ENCODE measurements at places on chromosomes 3 and 15.
A peak's percentile ranks its signal among the peaks of the same experiment; 100 is the strongest.

GRCh38 chr3:175193815-175194518, 334.8 kb downstream of the NAALADL2 start:
- peak; percentile 21 for DNase-seq

DNA sequence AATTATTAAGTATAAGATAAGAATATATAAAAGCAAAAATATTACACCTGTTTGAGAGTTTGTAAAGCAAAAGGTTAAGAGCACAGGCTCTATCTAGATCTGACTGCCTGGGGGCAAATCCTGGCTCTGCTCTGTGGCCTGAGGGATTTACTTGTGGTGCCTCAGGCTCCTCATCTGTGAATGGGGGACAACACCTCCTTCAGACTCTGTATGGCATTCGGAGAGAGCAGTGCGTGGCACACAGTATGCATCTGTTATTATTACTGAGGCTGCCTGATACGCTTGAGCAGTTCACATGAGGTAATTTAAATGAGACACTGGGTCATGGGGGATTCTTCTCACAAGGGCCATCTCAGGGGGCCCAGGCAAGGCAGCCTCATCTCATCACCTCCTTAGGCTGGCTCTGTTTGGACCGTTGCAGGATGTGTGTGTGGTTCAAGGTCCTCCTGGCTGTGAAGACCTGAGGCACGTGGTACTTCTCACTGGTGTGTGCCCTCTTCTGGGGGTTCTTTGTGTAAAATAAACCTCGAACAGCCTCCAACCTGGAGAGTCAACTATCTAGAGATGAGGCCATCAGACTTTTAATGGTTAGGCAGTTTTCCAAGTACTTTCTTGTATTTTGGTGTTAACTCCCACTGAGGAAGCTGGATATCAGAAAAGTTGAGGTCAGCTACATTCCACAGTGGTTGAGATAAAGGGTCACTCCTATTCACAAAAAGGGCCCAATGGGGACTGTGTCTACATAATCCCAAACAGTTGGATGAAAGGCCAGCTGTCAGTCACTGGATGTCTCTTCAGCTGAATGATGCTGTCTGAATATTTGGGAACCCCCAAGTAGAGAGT, 9.0 kb downstream of the GNB5 start:
- DNase-seq, result peak; percentile 20

DNA sequence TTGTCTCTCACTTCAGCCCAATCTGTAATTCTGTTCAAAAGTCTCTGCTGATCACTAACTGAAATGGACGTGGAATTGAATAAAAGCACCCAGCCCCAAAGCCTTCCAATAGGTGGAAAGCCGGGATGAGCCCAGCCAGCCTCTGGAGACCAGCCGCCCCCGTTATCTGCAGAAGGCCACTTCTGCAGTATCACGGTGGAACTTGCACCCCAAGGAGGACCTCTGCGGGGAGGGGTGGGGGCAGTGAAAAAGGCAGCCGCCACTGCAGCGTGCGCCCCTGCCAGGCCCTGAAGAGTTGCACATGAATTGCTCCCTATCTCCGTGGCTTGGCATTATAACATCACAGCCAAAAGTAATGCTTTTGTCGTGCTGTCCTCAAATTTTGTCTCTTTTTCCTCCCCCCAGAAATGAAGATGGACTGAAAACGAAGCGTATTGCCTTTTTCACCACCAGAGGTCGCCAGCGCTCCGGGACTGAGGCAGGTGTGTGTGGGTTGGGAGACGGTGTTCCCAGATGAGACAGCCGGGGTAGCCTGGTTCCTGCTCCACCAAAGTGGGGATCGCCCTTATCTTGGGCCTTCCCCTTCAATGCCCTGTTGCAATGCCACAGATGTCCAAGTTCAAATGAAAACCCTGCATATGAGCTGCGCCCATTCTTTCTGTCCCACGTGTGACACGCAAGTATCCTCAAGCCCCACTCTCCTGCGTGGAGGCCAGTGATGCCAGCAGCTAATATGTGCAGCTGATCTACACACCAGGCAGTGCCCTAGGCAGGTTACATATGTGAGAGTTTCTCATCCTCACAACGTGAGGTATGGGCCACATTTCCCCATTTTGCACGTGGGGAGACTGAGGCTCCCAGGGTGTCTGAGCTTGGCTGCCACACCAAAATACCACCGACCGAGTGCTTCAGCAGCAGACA, 96.0 kb downstream of the LRRK1 start:
- peak; percentile 81 for DNase-seq

DNA sequence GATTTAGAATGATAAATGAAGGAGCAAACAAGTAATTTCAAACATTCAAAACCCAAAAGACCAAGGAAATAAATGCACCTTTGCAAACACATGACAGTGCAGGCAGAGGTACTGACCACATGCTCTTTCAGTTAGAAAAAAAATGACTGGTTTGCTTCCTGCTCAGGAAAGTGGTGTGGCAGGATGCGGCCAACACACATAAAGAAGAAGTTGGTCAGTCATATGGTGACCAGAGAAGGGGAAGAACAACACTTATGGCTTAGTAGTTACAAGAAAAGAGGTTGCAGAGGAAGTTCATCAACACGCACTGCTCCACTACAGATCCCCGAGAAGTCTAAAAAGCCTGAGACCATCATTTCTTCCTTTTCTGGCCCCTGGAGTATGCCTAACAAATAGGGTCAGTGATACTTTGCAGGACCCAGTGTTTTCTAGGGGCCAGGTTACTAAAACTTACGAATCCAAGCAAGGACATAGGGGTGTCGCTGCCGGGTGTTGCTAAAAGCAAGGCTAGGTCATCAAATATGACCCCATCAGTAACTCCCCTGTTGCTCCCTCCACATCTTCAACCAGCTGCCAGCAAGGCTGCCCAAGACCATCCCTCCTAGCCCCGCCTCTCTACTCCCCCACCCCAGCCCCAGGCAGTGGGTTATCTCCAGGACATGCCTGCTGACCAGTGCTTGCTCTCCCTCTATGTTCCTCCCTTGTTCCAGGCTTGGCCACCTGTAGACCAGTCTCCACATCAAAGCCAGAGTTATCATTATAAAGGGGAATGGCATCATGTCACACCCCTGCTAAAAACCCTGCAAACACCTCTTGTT, 11.2 kb downstream of the ATP8B4 start:
- peak; percentile 60 for DNase-seq

DNA sequence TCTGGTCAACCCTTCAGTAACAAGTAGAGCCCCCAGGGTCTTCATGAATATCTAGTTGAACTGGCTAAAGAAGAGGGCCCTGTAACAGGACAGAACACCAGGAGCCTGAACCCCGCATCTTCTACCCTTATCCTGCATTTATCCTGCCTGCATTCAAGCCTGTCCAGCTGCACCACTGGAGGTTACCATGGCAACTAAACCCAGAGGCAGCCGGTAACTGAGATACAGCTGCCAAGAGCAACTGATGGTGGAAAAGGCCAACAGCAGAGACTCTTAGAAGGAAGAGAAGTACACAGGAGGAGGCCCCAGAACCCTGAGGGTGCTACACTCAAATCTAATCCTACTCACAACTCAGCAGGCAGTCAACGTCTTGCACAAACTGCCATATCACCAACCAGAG, 3.7 kb upstream of the PRKAR2A start:
- no peak for DNase-seq

- DNase-seq, result no peak
Observed at GRCh38 chr3:190585805-190586630, 72.1 kb downstream of the IL1RAP start.

Data from GM13977 (cell line).